ENCODE measurements at places on chromosomes 13 and 19. TPM values are rescaled to one million over a fixed set of nuclear protein-coding genes. Genes with fewer than 3 reads are reported as not detected.

ZNF729 gene
- 0.30 TPM for polyA plus RNA-seq

EID2B gene
- polyA plus RNA-seq = 3.8 TPM

CYP2S1 gene
- 0.35 TPM for polyA plus RNA-seq

ZNF432 gene
- 25.6 TPM for polyA plus RNA-seq

ZNF805 gene
- 6.0 TPM for polyA plus RNA-seq

DACT3 gene
- polyA plus RNA-seq = 24.0 TPM

PSG2 gene
- polyA plus RNA-seq = not detected

AXL gene
- 31.9 TPM for polyA plus RNA-seq

PCDH17 gene
- 16.5 TPM for polyA plus RNA-seq

KCNRG gene
- polyA plus RNA-seq = 2.0 TPM

ZNF560 gene
- 0.78 TPM for polyA plus RNA-seq

FFAR2 gene
- 0.33 TPM for polyA plus RNA-seq

CYP2A6 gene
- polyA plus RNA-seq = not detected

LGALS14 gene
- polyA plus RNA-seq = not detected

PSG1 gene
- polyA plus RNA-seq = not detected

ZNF177 gene
- polyA plus RNA-seq = 6.6 TPM

FFAR3 gene
- polyA plus RNA-seq = not detected

ZNF440 gene
- polyA plus RNA-seq = 19.3 TPM

LMO7 gene
- 57.8 TPM for polyA plus RNA-seq

DNA sequence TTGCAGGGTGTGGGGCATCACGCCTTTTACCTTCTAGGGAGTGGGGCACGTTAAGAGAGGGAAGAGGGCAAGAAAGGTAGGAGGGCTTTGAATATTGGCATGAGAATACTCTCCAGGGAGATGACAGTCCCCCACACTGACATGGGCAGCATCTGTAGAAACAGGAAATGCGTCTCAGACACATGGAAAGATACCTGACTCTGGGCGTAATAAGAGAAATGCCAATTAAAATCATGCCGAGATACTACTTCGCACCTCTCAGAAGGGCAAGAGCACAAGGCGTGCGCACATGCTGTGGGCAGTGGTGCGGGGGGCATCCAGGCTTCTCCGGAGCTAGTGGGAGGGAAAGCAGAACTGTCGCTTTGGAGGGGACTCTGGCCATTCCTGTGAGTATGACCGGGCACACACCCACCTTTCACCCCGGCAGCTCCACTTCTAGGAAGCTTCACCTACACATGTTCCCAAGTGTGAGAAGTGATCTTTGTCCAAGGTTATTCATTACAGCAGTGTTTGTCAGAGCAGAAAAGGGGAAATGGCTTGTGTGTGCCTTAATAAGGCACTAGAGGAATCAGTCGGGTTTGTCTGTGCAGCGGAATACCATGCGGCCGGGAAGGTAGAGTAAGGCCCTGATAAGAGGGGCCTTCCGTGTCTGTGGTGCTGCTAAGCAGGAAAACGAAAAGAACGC is 99.5 kb downstream of the SIPA1L3 start:
- DNase-seq = no peak

GRCh38 chr13:111158136-111158805 is 43.2 kb downstream of the ARHGEF7 start:
- no peak for DNase-seq

DNA sequence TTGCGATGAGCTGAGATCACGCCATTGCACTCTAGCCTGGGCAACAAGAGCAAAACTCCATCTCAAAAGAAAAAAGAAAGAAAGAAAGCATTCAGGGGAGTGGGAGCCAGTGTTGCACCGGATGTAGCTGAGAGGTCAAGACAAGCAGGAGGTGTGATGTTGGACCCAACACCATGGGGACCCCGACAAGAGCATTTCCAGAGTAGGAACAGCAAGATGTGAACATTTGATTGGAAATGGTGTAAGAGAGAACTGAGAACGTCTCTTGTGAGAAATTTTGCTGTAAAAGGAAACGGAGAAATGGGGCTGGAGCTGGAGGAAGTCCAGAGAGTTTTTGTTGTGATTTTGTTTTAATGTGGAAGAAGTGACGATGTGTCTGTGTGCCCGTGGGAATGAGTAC is 15.8 kb upstream of the DPF1 start:
- DNase-seq = no peak

GRCh38 chr19:15378534-15379082 is 979 bp downstream of the AKAP8 start:
- peak; percentile 27 for DNase-seq

- no peak for DNase-seq
Observed at GRCh38 chr13:53507741-53508140, 479.1 kb downstream of the OLFM4 start.

GRCh38 chr19:10270180-10270615 is 722 bp upstream of the ICAM1 start:
- no peak for DNase-seq

- no peak for DNase-seq
Observed at GRCh38 chr19:4115050-4115817, 8.7 kb downstream of the MAP2K2 start.

DNA sequence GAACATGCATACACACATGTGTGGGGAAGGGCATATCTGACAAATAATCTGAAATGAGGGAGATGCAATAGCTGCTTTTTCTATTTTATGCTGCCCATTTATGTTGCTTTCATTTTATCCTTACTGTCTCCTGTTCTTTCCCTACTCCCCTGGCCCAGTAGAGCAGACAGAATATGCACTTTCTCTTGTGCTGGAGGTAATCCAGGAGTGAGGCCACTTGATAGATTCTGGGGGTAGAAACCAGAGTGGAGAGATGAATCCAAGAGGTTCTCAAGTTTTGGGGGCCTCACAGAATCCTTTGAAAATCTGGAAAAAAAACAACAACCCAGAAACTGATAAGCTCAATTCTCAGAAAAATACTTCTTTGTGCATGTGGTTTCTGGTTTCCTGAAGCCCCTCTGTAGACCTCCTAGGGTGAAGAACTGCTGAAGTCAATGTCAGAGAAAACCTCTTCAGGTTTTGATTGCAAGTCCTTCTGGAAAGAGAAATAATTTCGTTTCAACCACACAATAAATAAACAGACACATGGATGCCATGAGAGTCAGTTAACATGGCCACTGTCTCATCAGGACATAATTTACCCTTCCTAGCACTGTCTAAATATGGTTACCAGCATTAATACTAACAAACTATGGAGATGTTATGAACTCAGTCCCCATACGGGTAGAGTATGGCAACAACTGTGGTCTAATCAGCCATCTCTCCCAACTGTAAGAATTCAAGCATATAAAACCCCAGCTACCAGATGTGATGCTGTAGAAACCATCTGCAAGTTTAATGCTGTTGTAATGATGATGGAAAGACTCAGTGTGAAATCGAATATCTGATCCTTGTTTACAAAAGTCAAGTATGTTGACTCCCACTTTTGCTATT is 355.6 kb downstream of the SLC7A1 start:
- DNase-seq = no peak

DNA sequence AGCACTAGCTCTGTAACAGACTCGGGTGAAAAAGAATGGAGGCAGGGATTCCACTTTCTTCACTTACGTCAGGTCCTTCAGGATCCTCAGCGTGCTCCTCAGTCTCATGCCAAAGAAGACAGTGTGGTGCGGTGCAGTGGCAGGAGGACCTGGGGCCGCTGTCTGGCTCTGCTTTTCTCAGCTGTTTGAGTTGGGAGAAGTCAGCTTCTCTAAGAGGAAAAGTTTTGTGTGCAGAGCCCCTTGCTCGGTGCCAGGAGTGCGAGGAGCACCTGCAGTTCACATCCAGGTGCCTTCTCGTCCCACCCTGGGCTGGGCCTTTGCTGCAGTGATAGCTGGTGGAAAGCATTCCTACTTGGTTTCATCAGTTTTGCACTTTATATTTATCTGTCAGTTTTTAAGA is 77.9 kb upstream of the TEX29 start:
- DNase-seq = no peak

GRCh38 chr13:109655611-109656010 is 130.8 kb downstream of the IRS2 start:
- DNase-seq = no peak

- no peak for DNase-seq
Observed at GRCh38 chr19:49937750-49938381, 8.6 kb upstream of the NUP62 start.

- no peak for DNase-seq
Observed at GRCh38 chr13:75137911-75138571, 343.9 kb downstream of the TBC1D4 start.

- no peak for DNase-seq
Observed at GRCh38 chr19:11446652-11447301, 11.3 kb downstream of the PRKCSH start.

DNA sequence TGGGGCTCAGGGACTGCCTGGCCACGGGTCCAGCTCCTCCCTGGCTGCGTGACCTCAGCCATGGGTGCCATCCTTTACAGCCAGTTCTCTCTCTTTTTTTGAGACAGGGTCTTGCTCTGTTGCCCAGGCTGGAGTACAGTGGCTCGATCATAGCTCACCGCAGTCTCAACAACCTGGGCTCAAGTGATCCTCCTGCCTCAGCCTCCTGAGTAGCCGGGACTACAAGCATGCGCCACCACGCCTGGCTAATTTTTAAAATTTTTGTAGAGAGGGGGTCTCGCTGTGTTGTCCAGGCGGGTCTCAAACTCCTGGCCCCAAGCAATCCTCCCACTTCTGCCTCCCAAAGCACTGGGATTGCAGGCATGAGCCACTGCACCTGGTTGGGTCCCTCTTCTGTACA is 75.4 kb downstream of the PTPRS start:
- no peak for DNase-seq

GRCh38 chr19:38699027-38699346 is 45.3 kb downstream of the CAPN12 start:
- no peak for DNase-seq

- DNase-seq = no peak
Observed at GRCh38 chr19:35740108-35740422, 2.2 kb downstream of the IGFLR1 start.

- no peak for DNase-seq
Observed at GRCh38 chr13:64510747-64511146, 2719.4 kb downstream of the PCDH9 start.

GRCh38 chr19:38277549-38277948 is 13.2 kb downstream of the SPINT2 start:
- DNase-seq = no peak

- DNase-seq = no peak
Observed at GRCh38 chr13:29464105-29464679, 131.3 kb downstream of the SLC7A1 start.

DNA sequence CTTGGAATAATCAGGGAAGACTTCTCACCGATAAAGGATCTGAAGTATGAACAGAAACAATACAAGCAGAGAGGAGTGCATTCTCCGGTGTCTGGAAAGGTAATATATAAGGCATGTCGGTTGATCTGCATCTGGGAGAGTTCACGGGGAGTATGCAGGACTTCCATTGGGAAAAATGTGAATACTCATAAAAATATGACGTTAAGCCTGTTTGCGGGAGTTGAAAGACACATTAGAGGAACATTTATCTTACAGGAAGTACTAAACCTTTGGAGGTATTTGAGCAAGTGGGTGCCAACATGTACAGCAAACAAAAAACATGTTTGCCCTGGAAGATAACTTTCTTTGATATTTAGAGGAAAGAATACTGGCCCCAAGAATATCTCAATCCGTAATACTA is 286.8 kb downstream of the SLITRK6 start:
- DNase-seq = no peak

GRCh38 chr19:6489278-6490061 is 7.9 kb upstream of the DENND1C start:
- no peak for DNase-seq

Data from left renal cortex interstitium (tissue), 4 donors.